CMK (cell line): ENCODE measurements at places on chromosomes 16 and 17.

DNA sequence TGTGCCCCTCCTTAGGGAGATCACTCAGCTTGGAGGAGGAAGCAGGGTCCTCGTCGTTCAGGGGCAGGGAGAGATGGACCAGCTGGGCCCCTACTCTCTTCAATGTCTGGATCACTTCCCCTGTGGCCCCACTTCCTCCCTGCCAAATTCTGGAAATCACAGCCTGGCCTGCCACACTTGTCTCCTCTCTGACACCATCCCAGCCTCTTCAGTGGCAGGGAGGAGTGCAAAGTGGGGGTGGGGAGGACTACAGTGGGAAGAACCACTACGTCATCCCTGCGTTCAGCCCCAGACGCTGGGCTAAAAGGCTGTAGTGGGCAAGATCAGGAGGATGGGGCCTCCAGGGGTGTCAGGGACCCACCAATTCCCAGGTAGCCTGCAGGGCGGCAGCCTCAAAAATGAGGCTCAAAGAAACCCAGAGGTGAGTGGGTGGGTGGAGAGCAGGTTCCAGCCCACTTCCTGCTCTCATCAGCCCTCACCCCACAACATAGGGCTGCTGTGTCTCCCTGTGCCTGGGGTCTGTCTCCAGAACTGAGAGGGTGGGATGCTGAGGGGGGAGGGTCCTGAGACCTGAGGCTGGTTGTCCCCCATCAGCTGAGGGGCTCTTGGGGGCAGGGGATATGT is 25.0 kb upstream of the TAC4 start:
- DNase-seq = no peak

- no peak for DNase-seq
Measured at GRCh38 chr16:86545481-86545880, 9.6 kb downstream of the MTHFSD start.

DNA sequence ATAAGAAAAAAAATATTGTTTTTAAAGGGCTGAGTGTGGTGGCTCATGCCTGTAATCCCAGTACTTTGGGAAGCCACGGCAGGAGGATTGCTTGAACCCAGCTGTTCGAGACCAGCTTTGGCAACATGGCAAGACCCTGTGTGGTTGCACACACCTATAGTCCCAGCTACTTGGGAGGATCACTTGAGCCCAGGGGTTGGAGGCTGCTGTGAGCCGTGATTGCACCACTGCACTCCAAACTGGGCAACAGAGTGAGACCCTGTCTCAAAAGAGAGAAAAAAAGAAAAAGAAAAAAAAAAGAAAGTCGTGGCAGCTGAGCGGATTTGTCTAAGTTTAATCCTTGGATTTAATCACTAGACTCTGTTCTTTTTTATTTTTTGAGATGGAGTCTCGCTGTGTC is 6.3 kb upstream of the FCSK start:
- DNase-seq = no peak

DNA sequence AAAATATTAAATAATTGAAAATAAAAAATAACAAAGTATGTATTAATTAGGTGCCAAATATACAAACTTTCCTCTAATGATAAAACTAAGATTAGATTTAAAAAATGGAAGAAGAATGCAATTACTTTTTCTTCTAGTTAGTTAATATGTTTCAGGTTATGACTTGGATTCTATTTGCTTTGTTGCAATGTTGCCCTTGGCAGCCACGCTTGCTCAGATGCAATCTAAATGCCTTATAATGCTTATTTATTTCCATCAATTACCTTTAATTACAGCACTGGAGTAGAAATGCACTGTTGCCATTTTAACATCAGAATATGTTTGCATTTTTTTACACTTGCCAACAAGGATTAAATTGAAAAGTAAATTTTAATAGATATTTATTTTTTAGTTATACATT is 263.9 kb downstream of the CNTNAP4 start:
- no peak for DNase-seq

- DNase-seq = no peak
Measured at GRCh38 chr16:27965801-27966200, 97.7 kb downstream of the GSG1L start.
